ENCODE measurements at places on chromosomes 2 and 18.

GRCh38 chr2:237721458-237721857 lies 77.1 kb upstream of the RBM44 start:
- DNase-seq, result no peak

GRCh38 chr18:13542520-13542847 lies 183.9 kb downstream of the FAM210A start:
- no peak for DNase-seq

GRCh38 chr2:230246206-230246605 lies 20.7 kb downstream of the SP140 start:
- no peak for DNase-seq

GRCh38 chr2:64284751-64285150 lies 140.5 kb upstream of the PELI1 start:
- peak; percentile 78 for DNase-seq
